Purkinje cell (primary cell): ENCODE measurements at places on chromosomes 4 and X. TPM values are rescaled to one million over a fixed set of nuclear protein-coding genes. Genes with fewer than 3 reads are reported as not detected.

The ARR3 gene
- polyA plus RNA-seq, result 0.39 TPM in 1 of 2 replicates, not detected in the other

The GPRASP3 gene
- polyA plus RNA-seq, result 15.6 and 17.8 TPM in 2 replicates

The BRCC3 gene
- 53.7 and 65.1 TPM in 2 replicates for polyA plus RNA-seq

The ERCC6L gene
- 0.42 TPM in 1 of 2 replicates, not detected in the other for polyA plus RNA-seq

The MAGIX gene
- polyA plus RNA-seq, result not detected in 2 replicates

The TMPRSS11E gene
- not detected in 2 replicates for polyA plus RNA-seq

The MAGEA11 gene
- not detected in 2 replicates for polyA plus RNA-seq

The USP17L20 gene
- not detected in 2 replicates for polyA plus RNA-seq

The POF1B gene
- polyA plus RNA-seq, result not detected in 2 replicates

The ADGRG4 gene
- polyA plus RNA-seq, result not detected in 2 replicates

The FSTL5 gene
- polyA plus RNA-seq, result 12.1 and 24.0 TPM in 2 replicates

The FAM47E gene
- polyA plus RNA-seq, result 11.6 and 18.3 TPM in 2 replicates

The MYOZ2 gene
- not detected in 2 replicates for polyA plus RNA-seq
